Activated CD4-positive, alpha-beta memory T cell treated with anti-CD3 and anti-CD28 coated beads, Interleukin-2, amount 10 ng/mL, durations not matched to agents 7 days and 5 days (primary cell): ENCODE measurements at places on chromosomes 1 and 21. TPM values are rescaled to one million over a fixed set of nuclear protein-coding genes. Genes with fewer than 3 reads are reported as not detected.

DNA sequence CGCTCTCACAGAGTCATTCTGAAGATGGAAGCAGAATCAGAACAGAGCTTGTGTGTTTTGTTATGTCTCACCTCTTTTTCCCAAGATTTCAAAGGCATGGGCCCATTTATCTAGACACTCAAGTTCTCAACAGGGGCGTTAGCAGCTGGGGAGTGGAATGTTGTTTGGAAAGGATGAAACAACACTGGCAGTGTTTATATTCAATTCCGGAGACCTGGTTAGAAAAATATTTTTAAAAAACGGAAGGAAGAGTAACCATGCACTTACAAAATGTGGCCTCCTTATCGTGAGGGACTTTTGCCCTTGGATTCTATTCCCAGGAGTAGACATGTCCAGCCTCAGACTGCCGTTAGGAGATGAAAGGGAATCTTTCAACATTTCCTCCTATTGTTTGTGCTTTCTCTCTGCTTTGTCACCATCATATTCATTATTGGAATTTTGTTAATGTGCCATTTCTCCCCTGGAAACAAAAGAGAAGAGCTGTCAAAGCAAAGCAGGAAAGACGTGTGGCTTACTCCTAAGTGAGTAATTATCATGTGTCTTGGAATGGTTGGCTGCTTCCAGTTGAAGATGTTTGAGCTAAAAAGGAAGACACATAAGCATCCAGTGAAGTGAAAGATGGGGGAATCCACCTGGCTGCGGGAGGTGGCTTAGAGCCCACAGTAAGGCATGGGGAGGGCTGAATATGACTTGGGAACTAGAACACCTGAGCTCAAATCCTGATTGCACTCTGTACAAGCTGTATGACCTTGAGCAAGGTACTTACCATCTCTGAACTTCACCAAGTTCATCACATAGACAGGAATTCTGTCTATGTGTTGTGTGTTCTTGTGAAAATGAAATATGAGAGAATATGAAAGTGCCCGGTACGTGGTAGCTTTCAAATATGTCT lies 71.7 kb upstream of the JUN start:
- DNase-seq: no peak
- no peak overlapping the region for H3K4me3 ChIP-seq
- H3K27ac ChIP-seq: no peak overlapping the region
- H3K36me3 ChIP-seq: no peaks in the 10 kb centered on the region

TDRD10 gene
- not detected for total RNA-seq

SELP gene
- total RNA-seq: 0.45 TPM

DNA sequence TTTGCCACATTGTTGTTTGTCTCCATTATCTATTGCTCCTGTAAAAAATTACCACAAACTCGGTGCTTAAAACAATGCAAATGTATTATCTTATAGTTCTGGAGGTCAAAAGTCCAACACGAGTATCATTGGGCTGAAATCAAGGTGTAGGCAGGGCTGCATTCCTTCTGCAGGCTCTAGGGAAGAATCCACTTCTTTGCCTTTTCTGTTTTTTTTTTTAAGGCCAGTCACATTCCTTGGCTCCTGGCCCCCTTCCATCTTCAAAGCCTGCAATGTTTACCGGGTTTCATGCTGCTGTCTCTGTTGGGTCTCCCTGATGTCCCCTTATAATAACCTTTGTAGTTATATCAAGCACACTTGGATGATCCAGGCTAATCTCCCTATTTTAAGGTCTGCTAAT lies 212.7 kb downstream of the PTBP2 start:
- no peaks in the 10 kb centered on the region for H3K4me1 ChIP-seq
- no peak overlapping the region for H3K4me3 ChIP-seq
- H3K36me3 ChIP-seq: no peaks in the 10 kb centered on the region
- no peaks in the 10 kb centered on the region for H3K27me3 ChIP-seq
- no peak overlapping the region for H3K27ac ChIP-seq

- no peak overlapping the region for H3K4me3 ChIP-seq
- peaks cover 10% of the 10 kb centered on the region for H3K27me3 ChIP-seq
- H3K36me3 ChIP-seq: no peaks in the 10 kb centered on the region
- no peak for DNase-seq
These were observed 10.6 kb upstream of the MYSM1 start for GRCh38 chr1:58710190-58711085.

DNA sequence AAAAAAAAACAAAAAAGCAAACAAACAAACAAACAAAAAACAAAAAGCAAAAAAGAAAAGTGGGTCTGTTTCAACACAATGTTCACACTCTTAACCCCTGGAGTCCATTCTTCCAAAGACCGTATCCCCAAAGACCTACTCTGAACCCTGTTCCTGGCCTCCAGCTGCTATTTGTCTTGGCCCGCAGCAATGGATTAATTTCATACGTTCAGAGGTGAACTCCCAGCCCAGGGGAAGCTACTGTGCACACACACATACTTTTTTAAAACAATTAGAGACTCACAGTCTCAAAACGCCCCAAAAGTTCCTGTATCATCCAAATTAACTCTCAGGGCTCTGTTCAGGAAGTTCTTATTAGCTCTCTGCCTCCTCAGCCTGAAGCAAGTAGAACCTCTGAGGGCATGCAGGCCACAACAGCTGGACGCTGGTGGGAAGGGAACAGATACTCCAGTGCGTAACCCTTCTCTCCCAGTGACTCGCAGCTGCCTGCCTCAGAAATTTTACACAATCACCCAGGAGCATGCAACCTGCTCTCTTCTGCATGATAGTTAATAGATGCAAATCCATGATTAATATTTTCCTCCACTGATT lies 395.4 kb downstream of the RRAGC start:
- H3K4me1 ChIP-seq: no peaks in the 10 kb centered on the region
- H3K27ac ChIP-seq: no peak overlapping the region
- no peak overlapping the region for H3K4me3 ChIP-seq
- DNase-seq: no peak

CLCA4 gene
- not detected for total RNA-seq

TOR1AIP2 gene
- total RNA-seq: 45.7 TPM

GRCh38 chr1:78587211-78587610 lies 33.0 kb upstream of the IFI44L start:
- DNase-seq: no peak
- no peak overlapping the region for H3K4me3 ChIP-seq
- H3K4me1 ChIP-seq: no peaks in the 10 kb centered on the region
- no peak overlapping the region for H3K27ac ChIP-seq
- peaks cover 4% of the 10 kb centered on the region for H3K27me3 ChIP-seq
- no peaks in the 10 kb centered on the region for H3K36me3 ChIP-seq

LMOD1 gene
- total RNA-seq: not detected

SERTAD4 gene
- not detected for total RNA-seq

DNA sequence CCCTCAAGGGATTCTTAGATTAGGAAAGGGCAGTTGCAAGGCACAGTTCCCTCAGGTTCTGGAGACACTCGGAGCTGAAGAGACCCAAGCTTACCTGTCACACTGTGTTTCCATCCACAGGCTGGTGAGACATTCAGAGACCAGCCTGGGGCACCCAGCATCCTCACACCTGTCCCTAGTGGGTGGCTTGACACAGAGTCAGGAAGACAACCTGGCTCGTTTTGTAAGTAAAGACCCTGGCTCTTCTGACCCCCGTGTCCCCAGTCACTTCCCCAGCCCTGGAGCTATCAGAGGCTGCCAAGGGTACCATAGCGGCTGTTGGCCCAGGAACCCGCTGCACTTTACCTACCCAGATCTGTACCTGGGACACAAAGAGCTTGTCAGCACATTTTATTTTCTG lies 409.8 kb downstream of the MATN1 start:
- H3K4me3 ChIP-seq: no peak overlapping the region
- no peaks in the 10 kb centered on the region for H3K4me1 ChIP-seq
- H3K27me3 ChIP-seq: peaks cover 10% of the 10 kb centered on the region
- DNase-seq: peak; percentile 3
- no peak overlapping the region for H3K27ac ChIP-seq

DNA sequence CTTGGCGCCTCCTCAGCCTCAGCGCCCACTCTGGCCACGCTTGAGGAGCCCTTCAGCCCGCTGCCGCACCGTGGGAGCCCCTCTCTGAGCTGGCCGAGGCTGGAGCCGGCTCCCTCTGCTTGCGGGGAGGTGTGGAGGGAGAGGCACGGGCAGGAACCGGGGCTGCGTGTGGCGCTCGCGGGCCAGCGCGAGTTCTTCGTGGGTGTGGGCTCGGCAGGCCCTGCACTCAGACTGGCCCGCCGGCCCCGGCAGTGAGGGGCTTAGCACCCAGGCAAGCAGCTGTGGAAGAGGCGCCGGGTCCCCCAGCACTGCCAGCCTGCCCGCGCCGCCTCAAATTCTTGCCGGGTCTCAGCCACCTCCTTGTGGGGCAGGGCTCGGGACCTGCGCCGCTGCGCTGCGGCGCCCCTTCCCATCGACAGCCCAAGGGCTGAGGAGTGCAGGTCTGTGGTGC lies 61.4 kb downstream of the SLC16A1 start:
- no peaks in the 10 kb centered on the region for H3K27me3 ChIP-seq
- H3K36me3 ChIP-seq: peaks cover 6% of the 10 kb centered on the region
- H3K4me1 ChIP-seq: no peaks in the 10 kb centered on the region
- DNase-seq: no peak

GRCh38 chr1:116288201-116288598 lies 84.8 kb upstream of the ATP1A1 start:
- H3K36me3 ChIP-seq: no peaks in the 10 kb centered on the region
- peaks cover 5% of the 10 kb centered on the region for H3K27me3 ChIP-seq
- DNase-seq: no peak
- H3K4me3 ChIP-seq: no peak overlapping the region
- no peaks in the 10 kb centered on the region for H3K4me1 ChIP-seq

RPTN gene
- not detected for total RNA-seq

OR2T11 gene
- not detected for total RNA-seq

DNA sequence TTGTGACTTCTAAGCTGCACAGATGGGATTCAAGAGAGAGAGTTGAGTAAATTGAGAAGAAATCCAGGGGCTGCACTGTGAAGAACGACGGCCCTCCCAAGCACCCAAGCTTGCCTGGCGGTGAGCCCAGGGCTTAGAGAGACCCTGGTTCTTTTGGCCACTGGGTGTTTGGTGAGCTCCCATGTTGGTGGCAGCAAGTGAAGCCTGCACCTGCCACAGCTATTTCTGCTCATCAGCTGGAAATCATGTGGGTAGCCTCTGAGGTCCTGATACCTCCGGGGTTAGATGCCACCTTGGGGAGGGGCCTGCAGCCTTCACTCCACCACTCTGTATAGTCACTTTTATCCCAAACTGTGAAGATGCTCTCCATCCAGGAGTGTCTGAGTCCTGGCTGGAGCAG lies 6.2 kb upstream of the BTG2 start:
- no peaks in the 10 kb centered on the region for H3K36me3 ChIP-seq
- peaks cover 40% of the 10 kb centered on the region for H3K4me1 ChIP-seq
- no peak overlapping the region for H3K4me3 ChIP-seq
- no peak for DNase-seq

JAM2 gene
- 0.33 TPM for total RNA-seq

- no peak for DNase-seq
- no peak overlapping the region for H3K4me3 ChIP-seq
- peaks cover 19% of the 10 kb centered on the region for H3K36me3 ChIP-seq
- H3K27me3 ChIP-seq: no peaks in the 10 kb centered on the region
- no peak overlapping the region for H3K27ac ChIP-seq
- no peaks in the 10 kb centered on the region for H3K4me1 ChIP-seq
These were observed 18.2 kb upstream of the DPH5 start for GRCh38 chr1:101043776-101044175.

TENT5C gene
- 66.1 TPM for total RNA-seq

DNA sequence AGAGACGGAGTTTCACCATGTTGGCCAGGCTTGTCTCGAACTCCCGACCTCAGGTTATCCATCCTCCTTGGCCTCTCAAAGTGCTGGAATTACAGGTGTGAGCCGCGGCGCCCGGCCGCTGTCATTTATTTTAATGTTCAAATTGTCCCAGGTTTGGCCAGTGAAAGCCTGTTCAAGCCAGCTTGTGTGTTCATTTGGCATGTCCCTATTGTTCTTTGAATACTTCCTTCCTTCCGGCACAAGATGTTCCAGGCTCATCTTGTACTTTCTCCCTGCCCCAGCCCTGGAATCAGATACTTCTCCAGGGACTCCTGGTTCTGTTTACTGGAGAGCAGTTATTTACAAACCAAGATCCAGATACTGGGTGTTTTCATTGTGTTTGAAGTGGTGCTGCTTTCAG lies 37.0 kb downstream of the ZBTB8B start:
- DNase-seq: no peak
- H3K36me3 ChIP-seq: no peaks in the 10 kb centered on the region
- H3K27me3 ChIP-seq: peaks cover 47% of the 10 kb centered on the region
- H3K4me1 ChIP-seq: peaks cover 7% of the 10 kb centered on the region
- peak overlapping the region; percentile 16 for H3K4me3 ChIP-seq

GRCh38 chr1:241553886-241554592 lies 21.9 kb downstream of the KMO start:
- H3K27me3 ChIP-seq: no peaks in the 10 kb centered on the region
- no peak for DNase-seq
- peaks cover 19% of the 10 kb centered on the region for H3K4me1 ChIP-seq

DNA sequence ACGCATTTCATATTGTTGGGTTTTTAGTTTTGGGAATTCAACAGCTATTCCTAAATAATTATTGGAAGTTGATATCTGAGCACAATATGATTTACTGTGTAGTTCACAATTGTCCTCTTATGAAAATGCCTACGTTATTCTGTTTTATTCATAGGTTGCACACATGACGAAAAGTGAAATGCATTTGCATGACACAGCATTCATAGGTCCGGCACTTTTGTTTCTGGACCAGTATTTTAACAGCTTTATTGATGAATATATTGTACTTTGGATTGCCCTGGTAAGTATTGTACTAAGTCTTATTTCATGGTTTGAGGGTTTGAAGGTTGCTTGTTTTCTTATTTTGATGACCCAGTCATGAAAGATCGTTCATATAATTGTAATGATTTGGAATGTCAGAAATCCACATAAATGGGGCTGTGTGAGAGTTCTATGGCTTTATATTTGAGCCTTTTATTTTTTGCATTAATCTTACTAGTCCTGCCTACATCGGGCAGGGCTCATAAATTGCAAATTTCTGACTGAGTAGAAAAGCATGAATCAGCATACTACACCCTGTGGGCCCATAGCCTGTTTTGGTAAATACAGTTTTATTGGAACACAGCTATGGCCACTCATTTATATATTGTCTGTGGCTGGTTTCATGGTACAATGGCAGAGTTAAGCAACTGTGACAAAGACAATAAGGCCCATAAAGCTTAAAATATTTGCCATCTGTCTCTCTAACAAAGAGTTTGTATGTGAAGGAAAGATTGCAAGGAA lies 17.0 kb downstream of the DENND2D start:
- H3K27ac ChIP-seq: no peak overlapping the region
- no peaks in the 10 kb centered on the region for H3K27me3 ChIP-seq
- H3K4me1 ChIP-seq: peaks cover 21% of the 10 kb centered on the region
- DNase-seq: no peak
- no peak overlapping the region for H3K4me3 ChIP-seq

DNA sequence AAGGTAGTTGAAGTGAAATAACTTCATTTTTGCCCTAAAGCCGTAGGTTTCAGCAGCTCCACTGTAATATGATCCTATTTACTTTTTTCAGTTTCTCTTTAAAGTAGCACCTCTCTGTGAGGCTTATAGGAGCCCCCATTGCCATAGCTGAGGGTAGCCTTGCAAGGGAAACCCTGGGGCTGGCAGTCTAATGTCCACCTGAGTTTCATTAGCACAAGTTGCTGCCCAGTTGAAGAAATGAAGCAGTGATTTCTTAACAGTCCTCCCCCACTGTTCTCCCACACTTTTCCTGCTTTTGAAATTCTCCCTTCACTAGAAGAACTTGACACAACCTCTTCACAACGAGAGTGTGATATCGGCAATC lies 1.5 kb downstream of the HMCN1 start:
- H3K4me3 ChIP-seq: no peak overlapping the region
- peaks cover 49% of the 10 kb centered on the region for H3K27me3 ChIP-seq
- peaks cover 5% of the 10 kb centered on the region for H3K36me3 ChIP-seq
- H3K4me1 ChIP-seq: peaks cover 26% of the 10 kb centered on the region
- no peak overlapping the region for H3K27ac ChIP-seq
